ENCODE measurements at places on chromosomes 6 and 20.
A peak's percentile ranks its signal among the peaks of the same experiment; 100 is the strongest.

DNA sequence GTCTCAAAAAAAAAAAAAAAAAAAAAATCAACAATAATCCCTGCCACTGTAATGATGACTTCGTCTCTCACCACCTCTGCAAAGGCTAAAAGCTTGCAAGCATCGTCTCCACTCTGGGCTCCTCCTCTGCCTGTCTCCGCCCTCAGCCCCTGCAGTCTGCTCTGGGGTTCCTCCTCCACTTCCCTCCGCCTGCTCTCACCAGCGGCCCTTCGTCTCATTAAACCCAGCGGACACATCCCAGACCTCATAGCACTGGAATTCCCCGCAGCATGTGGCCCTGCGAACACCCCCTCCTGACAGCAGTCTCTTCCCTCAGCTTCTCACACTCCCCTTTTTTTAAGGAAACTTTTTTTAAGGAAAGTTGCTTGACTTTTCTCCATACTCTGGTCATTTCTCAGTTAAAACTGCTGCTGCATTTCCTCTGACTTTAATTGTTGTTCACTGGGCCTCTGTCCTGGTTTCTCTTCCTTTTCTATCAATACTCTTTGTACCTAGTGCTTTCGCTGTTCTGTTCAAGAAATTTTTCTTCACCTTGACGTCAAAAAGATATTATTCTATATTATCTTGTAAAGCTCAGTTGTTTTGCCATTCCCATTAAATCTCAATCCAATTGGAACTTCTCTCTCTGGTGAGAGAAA, 70.9 kb upstream of the PLEKHG1 start:
- peak; percentile 54 for DNase-seq

- DNase-seq: no peak
Measured at GRCh38 chr6:100475554-100476320, 11.0 kb upstream of the SIM1 start.

DNA sequence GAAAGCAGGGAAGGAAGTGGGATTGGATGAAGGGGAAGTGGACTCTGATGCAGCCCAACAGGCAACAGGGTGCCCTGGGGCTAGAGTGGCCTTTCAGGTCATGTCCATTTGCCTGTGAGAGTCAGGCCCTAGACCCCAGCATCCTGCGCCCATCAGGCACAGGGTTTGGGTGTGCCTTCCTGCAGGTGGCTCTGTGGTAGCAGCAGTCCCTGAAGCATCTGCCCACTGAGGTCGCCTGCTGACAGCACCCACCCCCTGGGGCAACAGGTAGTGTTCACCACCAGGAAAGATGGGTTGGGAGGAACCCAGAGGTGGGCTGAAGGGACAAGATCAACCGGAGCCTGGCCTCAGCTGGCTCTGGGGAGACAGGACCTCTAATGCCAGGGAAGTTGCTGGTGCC, 3.6 kb downstream of the PACSIN1 start:
- no peak for DNase-seq

DNA sequence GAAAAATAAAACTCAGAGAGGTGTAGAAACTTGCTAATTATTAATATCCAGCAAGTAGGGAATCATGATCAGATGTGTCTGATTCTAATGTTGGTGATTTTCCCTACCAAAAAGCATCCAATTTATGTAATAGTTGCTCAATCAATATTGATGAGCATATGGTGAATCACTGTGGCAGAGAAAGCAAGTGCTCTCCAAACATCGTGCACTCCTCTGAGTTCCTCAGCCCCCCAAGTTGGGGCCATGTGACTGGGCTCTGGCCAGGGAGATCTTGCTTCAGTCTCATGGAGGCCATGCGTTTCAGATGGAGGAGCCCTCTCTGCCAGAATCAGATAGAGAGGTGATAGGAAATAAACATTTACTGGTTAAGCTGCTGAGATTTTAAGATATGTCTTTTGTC, 133.2 kb upstream of the LY86 start:
- DNase-seq: no peak

DNA sequence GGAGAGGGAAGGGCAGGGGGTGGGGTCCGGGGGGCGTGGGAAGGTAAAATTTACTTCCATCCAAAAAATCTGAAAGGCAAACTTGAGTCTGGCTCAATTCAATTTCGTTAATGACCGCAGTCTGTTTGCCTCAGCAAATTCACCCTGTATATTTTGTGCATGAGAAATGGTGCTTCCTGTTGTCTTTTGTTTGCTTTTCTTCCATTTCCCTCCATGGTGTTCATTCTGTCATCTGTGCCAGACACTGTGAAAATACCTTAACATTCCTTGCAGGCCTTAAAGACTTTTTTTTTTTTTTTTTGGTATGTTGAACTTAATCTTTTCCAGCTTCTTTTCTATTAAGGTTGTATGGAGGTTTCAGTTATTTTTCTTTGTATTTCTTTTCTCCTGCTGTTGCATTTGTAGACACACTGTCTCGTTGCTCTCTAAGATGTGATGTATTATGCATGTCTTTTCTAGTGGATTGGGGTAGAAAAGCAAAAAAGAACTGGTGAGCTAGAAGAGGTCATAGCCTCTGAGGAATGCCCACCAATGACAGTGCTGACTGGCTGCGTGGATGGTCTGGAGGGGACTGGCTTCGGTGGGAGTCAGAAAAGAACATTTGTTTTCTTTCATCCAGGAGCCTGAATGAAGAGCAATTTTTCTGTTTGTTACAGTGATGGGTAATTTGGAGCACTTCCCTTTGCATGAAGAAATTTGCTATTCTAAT, 585.0 kb upstream of the MAP3K7 start:
- DNase-seq: no peak

DNA sequence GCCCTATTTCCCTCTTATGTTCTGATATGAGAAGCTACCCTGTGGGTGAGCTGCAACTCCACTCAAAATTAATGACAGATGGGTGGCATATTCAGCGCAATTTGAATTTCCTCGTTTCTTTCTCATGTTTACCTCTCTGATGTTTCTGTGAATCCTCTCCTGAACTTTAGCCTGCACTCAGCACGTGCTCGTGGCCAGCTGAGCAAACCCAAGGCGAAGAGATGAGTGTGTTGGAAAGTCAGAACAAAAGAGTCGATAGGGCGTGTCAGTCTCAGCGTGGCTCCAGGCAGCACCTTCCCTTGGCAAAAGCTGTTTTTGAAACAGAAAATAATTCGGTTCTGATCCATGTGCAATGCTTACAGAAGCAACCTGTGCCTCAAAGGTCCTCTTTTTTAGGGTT, 226.1 kb upstream of the GMDS start:
- no peak for DNase-seq

DNA sequence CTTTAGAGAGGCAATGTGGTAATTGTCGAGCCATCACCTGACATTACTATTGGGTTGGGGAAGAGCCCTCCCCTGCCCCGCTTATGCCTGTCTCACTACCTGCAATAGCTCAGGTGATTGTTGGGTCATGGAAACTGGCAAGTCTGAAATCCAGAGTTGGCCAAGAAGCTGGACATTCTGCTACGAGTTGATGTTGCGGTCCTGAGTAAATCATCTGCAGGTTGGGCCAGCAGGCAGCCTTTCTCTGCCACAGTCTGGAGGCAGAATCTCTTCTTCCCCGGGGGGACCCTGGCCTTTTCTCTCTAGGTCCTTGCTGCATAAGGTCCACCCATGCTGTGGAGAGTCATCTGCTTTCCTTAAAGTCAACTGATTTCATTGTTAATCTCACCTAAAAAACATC, 142.4 kb downstream of the THBS2 start:
- DNase-seq: no peak

DNA sequence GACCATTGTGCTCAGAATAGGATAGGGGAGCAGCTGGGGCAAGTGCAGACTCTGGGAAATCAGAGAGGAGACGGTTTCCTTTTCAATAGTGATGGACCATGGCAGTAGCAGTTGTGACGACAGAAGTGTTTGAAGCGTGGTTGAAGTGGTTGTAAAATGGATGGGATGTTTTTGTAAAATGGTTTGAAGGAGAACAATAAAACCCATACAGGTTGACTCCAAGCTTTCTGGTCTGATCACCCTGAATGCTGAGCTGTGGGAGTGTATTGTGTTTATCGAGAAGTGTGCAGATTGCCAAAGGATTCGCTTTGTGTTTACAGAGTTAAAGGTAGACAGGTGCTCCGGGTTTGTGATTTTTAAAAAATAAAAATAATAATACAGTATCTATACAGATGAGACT, 255.2 kb upstream of the SULF2 start:
- DNase-seq: no peak

DNA sequence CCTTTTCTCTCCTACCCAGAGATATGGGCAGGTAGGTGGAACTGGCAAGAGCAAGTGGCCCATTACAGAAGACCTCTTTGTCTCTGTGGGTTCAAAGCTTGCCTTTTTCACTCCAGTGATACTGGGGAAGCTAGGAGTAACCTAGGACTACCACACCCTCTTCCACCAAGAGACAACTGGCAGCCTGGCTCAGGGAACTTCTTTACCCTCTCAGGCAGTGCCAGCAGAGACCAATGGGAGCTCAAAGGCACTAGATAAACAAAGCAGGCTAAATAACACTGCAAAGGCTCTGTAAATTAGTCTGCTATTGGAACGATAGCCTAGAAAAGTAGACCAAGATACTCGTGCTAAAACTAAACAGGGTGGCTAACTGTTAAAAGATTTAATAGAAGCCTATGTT, 32.1 kb downstream of the ATRN start:
- DNase-seq: no peak
